Left renal cortex interstitium (tissue), 4 donors: ENCODE measurements at places on chromosomes 4 and X. TPM values are rescaled to one million over a fixed set of nuclear protein-coding genes. Genes with fewer than 3 reads are reported as not detected.

GRCh38 chr4:76690906-76691275 lies 207.1 kb downstream of the SOWAHB start:
- no peak for DNase-seq

DNA sequence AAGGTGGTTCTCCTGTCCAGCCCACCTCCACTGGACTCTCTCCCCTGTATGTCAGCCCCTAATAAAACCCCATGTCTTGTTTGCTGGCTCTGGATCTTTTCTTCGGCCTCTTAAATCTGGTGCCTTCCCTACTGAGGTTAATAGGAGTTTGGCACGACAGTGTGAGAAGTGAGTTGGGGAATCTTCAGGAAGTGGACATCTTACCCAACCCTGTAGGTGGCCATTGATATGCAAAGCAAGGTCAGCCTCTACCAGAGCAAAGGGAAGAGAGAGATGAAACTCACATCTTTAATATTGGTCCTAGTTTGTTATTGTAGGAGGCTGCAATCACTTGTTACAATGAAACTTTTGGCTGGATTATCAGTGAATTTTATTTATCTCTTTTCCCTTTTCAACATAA lies 111.7 kb downstream of the CHRDL1 start:
- no peak for DNase-seq

DNA sequence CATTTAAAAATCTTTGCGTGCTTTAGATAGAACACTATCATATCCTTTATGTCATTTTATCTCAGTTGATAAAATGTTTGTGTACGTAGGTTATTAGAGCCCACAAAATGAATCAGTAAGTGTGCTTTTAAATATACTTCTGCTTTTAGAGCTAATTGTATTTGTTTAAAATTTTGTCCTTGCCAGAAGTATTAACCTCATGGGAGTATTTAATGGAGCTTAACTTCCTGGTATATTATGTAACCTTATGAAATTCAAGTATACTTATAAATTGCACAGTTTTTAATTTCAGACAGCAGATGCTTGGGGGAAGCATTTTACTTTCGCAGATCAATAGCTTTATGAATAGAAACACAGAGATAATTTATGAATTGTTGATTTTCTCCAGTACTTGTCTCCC lies 90.2 kb downstream of the DIPK2B start:
- DNase-seq = no peak

GRCh38 chr4:13484749-13485221 lies 645 bp upstream of the RAB28 start:
- DNase-seq = no peak

DNA sequence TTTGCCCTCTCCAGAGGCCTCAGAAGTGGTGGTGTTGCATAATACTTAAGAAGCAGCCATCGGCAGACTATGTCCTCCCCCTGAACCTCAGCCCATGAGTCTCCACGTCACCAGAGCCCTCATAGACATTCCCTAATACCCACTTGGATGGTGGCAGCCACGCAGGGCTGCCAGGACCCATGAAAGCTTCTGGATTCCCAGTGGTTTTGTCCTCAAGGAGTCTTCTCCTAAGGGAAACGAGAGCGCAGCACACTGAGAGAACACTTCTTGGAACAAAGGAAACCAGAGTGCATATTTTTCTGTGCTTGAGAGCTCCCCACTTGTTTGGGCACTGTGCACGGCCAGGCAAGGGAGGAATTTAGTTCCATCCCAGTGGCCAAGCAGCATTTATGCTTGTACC lies 204.1 kb upstream of the DMD start:
- DNase-seq = no peak

DNA sequence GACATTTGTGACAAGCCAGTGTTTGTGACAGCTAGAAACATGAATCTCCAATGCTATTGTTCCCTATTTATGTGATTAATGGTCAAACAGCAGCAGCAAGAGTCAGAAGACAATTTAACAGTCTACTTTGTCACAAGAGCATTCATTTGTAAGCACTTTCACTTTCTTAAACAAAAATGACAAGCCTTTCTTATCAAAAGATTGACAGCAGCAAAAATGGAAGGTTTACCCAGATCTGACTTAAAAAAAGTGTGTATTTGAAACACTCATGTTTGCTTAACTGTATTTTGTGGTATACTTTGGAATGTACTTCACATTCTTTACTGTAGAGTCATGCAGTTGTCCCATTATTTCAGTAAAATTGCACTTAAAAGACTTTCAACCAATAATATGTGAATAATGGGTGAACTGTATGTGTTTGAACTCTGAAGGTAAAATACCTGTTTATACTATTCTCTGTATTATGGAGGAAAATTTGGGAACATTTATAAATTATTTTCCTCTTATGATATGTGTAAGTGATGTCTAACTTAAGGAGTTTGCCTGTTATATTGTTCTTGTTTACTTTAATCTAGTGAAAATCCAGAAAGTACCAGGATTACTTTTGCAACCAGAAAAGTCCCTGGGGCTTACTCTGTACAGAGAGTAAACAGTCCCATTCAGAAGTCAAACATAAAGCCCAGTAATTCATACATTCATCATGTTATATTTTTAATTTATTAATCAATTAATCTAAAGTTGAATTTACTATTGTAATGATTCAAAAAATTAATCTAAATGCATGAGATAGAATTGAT lies 314.9 kb upstream of the TRAM1L1 start:
- DNase-seq = no peak

The REPS2 gene
- 20.5 TPM for polyA plus RNA-seq

The UCHL1 gene
- polyA plus RNA-seq = 104 TPM

The NKX3-2 gene
- polyA plus RNA-seq = not detected

The CXorf51B gene
- polyA plus RNA-seq = not detected

The RENBP gene
- 20.4 TPM for polyA plus RNA-seq
